RWPE1 (cell line): ENCODE measurements at places on chromosomes 4 and X.

DNA sequence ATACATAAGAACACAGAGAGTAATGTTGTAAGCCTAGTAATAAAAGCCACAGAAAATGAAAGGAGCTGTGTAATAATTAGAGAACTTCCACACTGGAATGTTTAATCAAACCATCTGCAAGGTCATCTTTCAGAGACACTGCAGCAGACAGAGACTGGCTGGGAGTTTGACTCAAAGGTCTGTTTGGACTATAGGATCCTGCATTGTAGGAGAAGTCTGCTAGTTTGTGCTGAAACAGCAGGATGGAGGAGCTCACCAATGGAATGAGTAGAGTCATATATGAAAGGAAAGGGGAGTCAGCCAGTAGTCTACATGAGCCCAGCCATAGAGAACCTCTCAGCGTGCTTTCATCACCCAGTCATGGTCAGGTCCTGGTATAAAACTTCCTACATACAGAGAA, 4.5 kb upstream of the ACE2 start:
- DNase-seq, result no peak

DNA sequence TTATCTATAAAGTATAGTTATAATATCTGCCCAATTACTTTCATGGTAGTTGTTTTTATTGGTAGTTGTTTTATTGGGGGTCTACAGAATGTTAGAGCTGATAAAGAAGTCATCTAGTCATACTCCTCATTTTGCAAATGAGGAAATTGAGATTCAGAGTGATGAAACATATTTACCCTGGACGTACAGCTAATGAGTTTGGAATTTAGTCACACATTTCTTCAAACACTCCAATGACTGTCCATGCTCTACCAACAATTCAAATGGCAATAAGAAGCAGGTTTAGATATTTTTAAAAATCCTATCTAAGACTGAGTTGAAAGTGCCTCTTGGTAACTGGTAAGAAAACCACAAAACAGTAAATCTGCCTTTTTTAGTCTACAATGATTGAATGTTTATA, 98.2 kb downstream of the MAGEC1 start:
- DNase-seq, result peak; percentile 0

DNA sequence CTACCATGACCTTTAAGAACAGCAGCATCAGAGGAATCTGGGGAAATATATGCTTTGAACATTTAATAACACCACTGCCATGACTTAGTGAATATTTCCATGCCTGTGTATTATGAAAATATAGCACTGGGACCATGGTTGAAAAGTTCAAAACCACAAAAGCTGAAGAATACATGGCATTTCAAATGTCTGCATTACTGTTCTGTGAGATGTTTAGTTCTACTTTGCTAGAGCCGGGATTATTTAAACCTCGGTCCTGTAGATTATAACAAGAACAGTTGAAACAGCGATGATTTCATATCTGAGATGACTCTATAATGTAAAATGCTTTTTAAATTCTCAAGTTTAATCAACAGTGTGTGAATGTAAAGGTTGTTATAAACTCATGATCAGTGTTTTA, 126.7 kb upstream of the AGA start:
- no peak for DNase-seq

- DNase-seq, result no peak
Observed at GRCh38 chr4:93203708-93204107, 624.8 kb upstream of the ATOH1 start.

- no peak for DNase-seq
Observed at GRCh38 chrX:39301036-39301435, 499.8 kb downstream of the MID1IP1 start.

GRCh38 chrX:107576841-107577240, 51.5 kb upstream of the PRPS1 start:
- no peak for DNase-seq

GRCh38 chr4:184074677-184075388, 142.8 kb downstream of the ENPP6 start:
- DNase-seq, result peak; percentile 4

GRCh38 chr4:26557164-26557563, 26.7 kb upstream of the TBC1D19 start:
- DNase-seq, result no peak

DNA sequence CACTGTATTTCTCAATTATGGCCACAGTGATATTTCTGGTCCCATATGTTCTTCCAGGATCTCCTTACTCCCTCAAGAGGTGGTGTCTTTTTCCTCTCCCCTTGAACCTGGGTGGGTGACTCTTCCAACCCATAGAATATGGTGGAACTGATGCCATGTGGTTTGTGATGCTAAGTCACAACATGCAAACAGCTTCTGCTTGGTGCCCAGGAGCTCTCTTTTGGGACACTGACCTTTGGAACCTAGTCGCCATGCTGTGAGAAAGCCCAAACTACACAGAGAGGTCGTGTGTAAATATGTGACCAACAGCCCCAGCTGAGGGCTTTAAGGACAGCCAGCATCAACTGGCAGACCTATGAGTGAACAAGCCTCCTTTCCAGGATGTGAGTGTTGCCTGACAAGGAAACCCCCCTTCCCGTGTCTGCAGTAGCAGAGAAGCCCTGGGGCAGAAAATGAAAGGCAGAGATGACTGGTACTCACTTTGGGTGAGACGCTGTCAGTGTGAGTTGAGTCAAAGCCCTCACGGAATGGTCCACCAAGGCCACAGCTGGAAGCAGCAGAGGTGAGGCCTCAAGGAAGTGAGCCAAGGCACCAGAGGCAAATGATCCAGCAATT, 223.4 kb downstream of the BCOR start:
- DNase-seq, result no peak

DNA sequence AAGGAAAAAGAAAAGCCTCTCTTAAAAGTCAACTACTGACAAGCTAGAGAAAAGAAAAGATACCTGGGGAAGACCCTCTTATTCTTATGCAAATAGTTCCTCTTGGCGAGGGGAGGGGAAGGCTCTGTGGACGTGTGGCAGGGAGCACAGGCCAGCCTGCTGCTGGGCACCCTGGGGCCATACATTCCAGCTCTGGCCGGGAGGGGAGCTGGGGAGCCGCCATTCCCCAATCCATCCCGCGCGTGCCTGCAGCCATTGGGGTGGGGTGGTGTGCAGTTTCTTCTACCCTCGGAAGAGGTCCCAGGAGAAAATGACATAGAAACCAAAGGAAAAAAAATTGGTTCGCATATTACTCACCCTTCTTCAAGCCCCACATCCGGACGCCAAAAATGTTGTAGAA, 1496.4 kb downstream of the RPA4 start:
- no peak for DNase-seq

GRCh38 chr4:180946188-180946587, 1297.0 kb upstream of the TENM3 start:
- no peak for DNase-seq

- no peak for DNase-seq
Observed at GRCh38 chrX:53249408-53250042, 24.5 kb upstream of the KDM5C start.

- DNase-seq, result peak; percentile 54
Observed at GRCh38 chr4:40736910-40737309, 12.8 kb upstream of the NSUN7 start.

- DNase-seq, result no peak
Observed at GRCh38 chrX:77342004-77342403, 105.2 kb upstream of the FGF16 start.

DNA sequence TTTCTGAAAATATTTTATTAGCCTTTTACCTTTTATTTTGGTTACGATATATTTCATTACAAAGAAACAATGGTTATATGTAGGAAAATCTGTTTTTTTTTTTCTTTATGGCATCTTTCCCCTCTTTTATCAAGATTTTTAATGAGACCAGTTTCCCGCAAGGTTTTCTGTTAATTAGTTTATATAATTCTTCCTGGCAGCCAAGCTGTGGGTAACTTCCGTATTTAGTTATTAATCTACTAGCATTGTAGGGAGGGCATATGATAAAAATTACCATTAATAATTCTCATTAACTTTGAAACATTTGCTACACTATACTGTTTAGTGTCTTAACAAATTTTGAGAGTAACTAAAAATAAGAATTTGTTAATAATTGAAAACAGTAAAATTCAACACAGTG, 181.1 kb upstream of the GPRIN3 start:
- DNase-seq, result no peak

DNA sequence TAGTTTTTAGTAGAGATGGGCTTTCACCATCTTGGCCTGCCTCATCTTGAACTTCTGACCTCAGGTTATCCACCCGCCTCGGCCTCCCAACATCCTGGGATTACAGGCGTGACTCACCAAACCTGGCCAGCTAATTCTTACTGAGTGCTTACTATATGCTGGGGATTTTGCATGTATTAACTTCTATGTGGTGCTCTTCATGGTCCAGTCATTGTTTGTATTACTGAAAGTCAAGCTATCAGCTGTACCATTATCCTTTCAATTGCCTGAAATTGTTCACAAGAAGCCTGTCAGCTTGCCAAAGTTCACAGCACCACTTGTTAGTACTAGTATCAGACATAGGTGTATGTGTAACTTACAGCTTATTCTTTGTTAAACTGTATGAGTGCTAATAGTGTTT, 1272.1 kb downstream of the ARAP2 start:
- DNase-seq, result peak; percentile 2

DNA sequence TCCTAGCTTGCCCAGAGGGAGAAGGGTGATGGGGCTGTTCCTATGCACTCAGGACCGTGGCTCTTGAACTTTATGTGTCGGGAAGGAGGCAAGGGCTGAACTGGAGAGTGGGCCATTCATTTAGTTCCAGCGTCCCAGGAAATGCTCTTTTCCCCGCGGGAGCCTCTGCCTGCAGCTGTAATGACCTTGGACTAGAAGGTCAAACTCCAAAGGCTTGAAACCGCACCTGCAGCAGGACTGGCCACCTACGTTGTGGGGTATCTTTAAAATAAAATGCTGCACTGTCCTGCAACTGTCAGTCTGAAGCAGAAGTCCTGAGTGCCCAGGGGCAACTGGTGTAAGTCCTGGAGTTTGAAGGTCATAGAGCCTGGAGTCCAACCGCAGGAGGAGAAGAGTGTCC, 61.5 kb upstream of the LSM6 start:
- no peak for DNase-seq

DNA sequence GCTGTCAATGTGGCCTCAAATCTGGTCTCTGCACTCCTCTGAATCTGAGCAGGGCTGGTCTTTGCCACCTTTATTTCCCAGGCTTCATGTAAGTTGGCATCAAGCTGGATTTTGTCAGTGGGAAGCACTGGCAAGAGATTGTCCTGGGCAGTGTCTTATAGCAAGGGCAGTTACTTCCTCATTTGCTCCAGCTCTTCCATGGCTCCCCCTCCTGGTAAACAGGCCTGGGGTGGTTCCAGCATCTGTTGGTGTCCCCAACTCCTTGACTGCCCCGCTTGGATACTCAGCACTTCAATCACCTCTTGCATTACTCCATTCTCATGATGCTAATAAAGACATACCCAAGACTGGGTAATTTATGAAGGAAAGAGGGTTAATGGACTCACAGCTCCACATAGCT, 15.0 kb upstream of the REST start:
- DNase-seq, result no peak

- no peak for DNase-seq
Observed at GRCh38 chr4:88735564-88735963, 37.9 kb upstream of the NAP1L5 start.

DNA sequence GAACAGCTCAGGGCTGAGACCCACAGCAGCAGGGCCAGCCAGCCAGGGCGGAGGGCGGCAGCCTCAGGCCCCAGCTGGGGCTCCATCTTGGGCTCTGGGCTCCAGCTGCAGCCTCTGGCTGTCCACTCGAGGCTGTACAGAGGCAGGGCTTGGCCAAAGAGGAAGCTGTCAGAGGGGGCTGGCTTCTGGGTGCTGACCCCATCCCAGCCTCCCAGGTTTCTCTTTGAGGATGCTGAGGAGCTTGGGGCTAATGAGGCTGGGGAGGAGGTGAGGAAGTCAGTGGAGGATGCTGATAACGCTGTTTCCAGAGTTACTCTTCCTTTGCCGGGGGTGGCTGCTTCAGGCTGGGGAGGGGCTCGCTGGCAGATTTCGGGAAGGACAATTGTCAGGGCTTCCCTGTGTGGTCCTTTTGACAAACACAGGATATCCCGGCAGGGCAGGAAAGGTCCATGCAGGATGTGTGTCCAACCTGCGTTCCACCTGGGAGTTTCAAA, at the start of gene DIPK2B:
Gene DIPK2B (minus strand): TSS at position 136 of the 494 bp plus-strand sequence. CDS start 50 bp downstream, at position 86.
- DNase-seq, result no peak

DNA sequence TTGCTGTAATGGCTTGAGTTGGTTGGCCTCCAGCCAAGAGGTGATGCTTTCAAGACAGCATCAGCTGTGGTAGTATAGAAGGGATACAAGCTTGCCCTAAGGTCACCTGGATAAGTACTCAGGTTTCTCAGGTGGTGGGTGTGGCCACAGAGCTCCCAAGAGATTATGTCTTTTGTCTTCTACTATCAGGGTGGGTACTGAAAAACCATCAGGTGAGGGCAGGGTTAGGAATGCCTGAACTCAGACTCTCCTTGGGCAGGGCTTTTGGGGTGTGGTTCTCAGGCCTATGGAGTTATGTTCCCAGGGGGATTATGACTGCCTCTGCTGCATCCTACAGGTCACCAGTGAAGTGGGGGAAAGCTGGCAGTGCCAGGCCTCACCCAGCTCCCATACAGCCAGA, 654.6 kb upstream of the GALNT7 start:
- DNase-seq, result no peak

- no peak for DNase-seq
Observed at GRCh38 chr4:130922955-130923354, 1827.0 kb downstream of the C4orf33 start.

DNA sequence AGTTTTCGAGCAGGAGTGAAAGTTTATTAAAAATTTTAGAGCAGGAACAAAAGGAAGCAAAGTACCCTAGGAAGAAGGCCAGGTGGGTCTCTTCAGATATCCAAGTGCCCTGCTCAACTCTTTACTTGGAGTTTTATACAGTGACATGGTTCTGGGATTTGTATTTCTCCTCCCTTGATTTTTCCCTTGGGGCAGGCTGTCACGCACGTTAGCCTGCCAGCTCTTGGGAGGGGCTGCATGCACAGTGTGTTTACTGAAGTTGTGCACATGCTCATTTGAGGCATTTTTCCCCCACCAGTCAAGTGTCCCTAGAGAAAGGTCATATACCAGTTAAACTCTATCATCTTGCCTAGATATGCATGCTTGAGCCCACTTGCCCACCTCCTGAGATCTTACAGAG, 102.5 kb upstream of the GABRA2 start:
- no peak for DNase-seq

GRCh38 chr4:130653842-130654241, 1557.9 kb downstream of the C4orf33 start:
- DNase-seq, result no peak

- no peak for DNase-seq
Observed at GRCh38 chr4:110975338-110975737, 352.5 kb upstream of the PITX2 start.

DNA sequence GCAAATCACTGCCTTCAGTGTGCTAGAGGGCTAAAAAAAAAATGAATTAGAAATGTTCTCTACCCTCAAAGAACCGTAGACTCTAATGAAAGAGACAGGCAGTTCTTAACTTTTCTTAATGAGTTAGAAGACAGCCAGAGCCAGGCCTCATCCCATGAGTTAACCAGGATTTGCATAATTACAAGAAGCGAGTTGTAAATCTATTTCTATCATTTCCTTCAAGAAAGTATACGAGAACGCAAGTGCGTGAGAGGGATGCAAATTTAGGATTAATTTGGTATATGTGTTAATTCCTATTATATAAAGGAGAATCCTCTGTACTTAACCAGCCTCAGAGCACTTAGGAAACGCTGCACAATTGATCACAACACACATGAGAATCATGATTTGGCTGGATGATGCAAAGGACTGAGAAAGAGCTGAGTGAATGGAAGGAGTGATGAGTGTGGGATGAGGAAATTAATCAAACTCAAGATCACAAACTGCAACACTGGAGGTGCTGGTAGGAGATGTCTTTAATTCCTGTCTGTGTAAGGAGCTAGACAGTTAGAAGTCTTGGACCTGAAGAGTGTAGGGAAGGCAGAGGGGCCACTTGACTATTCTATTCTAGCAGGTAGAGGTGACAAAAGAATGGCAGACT, 157.2 kb downstream of the ATP10D start:
- DNase-seq, result no peak

- DNase-seq, result peak; percentile 35
Observed at GRCh38 chrX:10077425-10078188, 79.2 kb upstream of the CLCN4 start.
